Foreskin keratinocyte (primary cell): ENCODE measurements at places on chromosomes 1 and 21.

DNA sequence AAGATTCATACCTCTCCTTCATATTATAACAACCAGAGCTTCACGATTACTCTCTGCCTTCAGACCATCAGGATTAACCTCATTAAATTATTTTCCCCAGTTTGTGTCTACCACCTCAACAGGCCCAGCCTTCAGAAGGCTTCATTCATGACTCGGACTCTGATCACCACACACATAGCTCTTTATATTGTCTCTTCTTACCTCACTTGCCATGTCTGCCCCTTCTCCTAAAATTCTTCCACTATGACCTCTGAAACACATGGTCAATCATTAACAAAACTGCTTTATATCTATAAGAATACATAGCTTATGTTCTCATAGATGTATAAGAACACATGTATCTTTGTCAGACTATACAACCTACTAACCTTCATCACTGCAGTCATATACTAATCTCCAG lies 79.8 kb downstream of the USP1 start:
- no peak for DNase-seq

GRCh38 chr1:26570287-26570686 lies 40.7 kb downstream of the RPS6KA1 start:
- DNase-seq: no peak

DNA sequence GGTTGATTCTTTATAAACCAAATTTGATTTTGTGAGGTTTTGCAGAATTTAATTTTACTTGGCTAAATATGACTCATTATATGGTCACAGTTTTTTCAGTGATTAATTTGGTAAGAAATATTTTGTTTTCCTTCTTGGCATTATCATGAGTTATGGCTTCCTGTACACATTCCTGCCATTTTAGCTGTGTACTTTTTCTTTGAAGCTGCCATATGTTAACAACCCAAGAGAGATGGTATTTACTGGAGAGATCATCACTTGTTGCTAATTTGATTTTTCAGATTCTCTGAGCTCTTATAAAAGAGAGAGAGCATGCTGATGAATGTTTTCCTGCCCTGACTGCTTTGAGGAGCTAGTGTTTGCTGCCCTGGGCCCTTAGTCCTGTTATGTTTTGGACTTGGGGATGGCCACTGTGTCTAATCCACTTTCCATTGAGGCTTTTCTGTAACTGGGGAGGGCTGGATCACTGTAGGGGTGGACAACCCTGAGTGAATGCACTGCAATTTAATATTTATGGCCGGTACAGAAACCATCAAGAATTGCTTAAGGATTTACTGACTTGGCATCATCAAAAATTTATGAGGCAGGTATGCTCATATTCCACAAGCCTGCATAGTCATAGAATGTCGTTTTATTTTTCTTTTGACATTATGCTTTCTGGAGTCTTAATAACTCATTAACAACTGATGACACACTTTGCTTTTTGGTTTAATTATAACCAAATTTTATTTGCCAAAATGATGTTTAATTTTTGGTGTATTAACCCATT lies 200.9 kb downstream of the DISC1 start:
- DNase-seq: peak; percentile 62

- no peak for DNase-seq
Observed at GRCh38 chr1:169479363-169480066, 6.2 kb downstream of the SLC19A2 start.

DNA sequence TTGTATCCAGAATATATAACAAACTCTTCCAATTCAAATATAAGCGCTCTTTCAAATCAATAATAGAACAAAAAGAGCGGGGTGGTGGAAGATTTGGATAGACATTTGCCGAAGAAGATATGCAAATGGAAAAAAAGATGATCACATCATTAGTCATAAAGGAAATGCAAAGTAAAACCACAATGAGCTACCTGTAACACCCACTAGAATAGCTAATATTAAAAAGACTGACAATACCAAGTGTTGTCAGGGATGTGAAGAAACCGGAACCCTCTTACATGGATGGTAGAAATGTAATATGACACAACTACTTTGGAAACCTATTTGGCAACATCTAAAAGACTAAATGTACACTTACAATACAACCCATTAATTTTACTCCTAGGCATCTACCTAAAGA lies 5.7 kb upstream of the TRAF5 start:
- DNase-seq: peak; percentile 70

GRCh38 chr1:6295910-6296309 lies 35.0 kb upstream of the GPR153 start:
- DNase-seq: no peak

- peak; percentile 82 for DNase-seq
Observed at GRCh38 chr1:193322211-193322610, 135.8 kb upstream of the B3GALT2 start.

DNA sequence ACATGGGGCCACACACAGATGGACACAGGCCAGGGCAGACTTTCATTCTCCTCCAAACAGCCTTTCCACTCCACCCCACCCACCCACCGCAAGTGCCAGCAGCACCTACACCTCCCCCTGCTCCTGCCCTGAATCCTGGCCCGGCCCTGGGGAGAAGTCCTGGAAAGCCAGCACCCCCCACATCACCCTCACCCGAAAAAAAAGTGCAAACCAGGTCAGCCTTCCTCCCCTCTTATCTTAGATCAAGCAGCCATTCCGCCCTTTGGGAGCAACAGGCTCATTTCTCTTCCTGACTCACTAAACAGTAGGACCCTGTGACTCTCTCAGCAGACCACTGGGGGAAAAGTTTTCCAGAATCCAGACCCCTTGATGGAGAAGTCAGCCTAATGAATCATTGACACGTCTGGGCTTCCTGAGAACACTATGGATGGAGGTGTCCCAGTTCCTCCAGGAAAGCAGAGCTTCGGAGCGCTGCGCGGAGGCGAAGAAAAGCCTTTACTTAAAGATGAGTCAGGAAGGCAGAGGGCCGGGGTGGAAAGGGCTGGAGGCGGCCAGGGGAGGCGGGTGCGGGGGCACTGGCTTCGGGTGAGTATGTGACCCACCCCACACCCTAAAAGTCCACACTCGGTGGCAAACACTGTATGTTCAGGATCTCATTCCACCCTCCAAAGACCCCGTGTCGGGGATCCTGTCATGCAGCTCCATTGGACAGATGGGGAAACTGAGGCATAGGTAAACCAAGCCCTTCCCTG lies 588.7 kb downstream of the MATN1 start:
- no peak for DNase-seq

DNA sequence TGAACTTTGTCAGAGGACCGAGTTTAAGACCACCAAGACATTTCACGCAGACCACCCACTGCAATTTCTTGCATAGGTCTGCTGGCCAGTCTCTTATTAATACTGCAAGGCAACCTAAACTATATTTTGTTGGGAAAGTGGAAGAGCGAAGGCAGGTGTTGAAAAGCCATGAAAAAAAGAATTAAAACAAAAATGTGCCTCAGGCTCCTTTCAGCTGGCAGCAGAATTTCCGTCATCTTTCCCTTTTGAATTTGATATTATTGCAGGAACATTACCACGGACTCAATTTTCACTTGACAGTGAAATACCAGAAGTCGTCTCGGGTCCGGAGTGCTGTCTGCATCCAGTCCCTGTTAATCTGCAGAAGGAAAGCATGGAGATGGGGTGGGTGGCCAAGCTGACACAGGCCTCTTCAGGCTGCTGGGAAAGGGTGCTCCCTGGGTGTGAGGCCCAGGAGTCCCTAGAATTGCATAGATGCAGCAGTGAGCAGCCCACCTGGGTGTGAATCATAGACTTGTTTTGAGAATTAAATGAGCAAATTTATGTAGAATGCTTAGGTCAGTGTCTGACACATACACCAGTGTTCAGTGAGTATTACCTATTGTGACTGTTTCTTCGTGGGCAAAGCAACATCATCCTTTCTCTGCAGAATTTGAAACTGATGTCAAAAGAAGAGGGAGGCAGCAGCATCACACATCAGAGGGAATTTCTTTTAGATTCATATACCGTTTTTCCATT lies 150.7 kb downstream of the PBX1 start:
- peak; percentile 83 for DNase-seq

- DNase-seq: peak; percentile 30
Observed at GRCh38 chr1:198157847-198158725, 1.3 kb downstream of the NEK7 start.

GRCh38 chr1:29258189-29258975 lies 22.1 kb downstream of the PTPRU start:
- no peak for DNase-seq

DNA sequence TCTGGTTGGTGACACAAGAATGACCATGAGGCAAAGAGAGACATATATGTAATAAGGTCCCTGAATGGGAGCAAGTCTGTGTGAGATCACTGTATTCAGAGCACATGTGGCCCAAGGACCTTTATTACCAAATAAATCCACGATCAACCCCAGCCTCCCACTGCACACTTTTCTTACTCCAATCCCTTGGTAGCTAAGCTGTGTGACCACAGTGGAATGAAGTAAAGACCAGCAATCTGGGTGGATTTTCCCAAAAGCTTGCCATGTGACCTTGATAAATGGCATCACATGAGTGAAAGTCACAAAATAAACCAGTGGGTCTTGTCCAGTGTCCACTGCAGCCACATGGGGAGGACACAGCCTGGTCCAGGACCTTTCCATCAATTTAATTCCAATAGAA lies 36.7 kb upstream of the TLR5 start:
- DNase-seq: no peak

DNA sequence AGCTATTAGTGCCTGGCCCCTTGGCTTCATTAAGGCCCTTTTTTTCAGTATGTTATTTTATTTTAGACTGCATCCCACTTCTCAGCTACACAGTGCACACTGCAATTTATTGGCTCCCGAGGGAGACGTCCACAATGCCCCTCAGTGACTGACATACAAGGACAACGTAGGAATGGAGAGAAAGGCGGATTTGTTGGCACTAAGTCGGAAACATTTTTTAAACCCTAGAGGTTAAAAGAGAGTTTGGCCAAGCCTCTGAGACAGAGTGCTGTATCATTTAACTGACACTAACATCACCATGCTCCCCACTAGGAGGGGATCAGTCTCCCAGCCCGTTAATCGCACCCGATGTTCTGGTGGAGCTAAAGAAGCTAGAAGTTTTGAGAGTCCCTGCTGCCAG lies 45.7 kb upstream of the FOXD3 start:
- DNase-seq: no peak

GRCh38 chr1:51158263-51158662 lies 56.2 kb downstream of the C1orf185 start:
- no peak for DNase-seq

- no peak for DNase-seq
Observed at GRCh38 chr1:86499987-86500593, 31.4 kb downstream of the CLCA1 start.

DNA sequence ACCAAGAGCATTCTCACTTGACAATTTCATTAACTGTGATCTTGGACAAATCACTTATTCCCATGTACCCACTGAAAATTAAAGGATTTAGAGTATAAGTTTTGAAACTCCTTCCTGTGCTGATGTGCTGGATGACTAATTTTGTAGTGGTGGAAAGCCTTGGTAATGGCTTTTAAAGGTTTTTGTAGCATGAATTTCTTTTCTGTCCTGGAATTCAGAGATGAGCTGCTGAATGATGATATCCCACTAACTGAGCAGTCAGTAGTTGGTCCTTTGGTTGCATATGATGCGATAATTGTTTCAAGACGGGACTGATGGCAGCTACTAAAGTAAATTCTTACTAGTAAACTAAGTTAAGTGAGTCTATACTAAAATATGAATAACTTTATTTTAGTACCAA lies 5.2 kb downstream of the RPL5 start:
- no peak for DNase-seq

DNA sequence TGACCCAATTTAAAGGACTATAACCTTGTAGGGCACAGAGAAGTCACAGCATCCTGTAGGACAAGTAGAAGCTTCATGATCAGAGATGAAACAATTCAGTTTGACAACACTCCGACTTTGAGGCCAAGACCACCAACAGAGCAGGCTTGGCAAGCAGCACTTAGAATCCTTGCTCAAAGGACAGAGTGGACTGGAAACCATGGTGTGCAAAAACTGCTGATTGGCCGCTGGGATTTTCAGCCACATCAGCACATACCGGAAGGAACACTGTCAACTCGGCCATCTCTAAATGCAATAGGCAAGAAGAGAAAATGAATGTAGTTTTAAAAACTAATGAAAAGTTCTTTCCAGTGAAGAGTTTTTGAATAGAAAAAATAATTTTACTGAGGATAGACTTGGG lies 92.0 kb upstream of the PRMT6 start:
- no peak for DNase-seq

DNA sequence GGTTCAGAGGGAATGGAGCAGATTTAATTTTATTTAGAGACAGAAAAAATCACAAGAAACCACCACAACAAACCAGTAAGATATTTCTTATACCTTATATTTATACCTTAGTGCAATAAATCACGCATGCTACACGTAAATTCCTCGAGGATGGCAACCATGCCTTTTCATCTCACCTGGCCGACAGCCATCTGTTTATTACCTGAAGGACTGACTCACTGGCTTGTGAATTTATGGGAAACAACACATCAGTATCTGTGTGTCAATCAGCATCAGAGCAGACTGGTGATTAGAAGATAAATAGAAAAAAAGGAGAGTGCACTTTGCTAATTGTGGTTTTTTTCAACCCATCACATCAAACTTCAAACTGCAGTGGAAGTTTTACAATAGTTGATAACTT lies 58.4 kb downstream of the S1PR1 start:
- DNase-seq: peak; percentile 78

DNA sequence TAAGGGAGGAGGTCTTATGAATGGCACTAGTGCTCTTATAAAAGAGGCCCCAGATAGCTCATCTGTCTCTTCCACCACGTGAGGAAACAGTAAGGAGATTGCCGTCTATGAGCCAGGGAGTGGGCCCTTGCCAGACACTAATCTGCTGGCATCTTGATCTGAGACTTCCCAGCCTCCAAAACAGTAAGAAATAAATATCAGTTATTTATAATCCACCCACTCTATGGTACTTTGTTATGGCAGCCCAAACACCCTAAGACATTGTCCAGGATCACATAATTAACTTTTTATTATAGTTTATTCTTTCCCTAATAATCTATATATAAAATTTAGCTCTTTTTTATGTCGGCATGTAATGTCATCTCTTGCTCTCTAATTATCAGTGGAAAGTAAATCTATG lies 144.0 kb upstream of the IRF2BP2 start:
- DNase-seq: no peak

- DNase-seq: no peak
Observed at GRCh38 chr1:175405766-175406165, 213.2 kb upstream of the KIAA0040 start.

- DNase-seq: peak; percentile 19
Observed at GRCh38 chr1:58881471-58881994, 97.7 kb upstream of the JUN start.

DNA sequence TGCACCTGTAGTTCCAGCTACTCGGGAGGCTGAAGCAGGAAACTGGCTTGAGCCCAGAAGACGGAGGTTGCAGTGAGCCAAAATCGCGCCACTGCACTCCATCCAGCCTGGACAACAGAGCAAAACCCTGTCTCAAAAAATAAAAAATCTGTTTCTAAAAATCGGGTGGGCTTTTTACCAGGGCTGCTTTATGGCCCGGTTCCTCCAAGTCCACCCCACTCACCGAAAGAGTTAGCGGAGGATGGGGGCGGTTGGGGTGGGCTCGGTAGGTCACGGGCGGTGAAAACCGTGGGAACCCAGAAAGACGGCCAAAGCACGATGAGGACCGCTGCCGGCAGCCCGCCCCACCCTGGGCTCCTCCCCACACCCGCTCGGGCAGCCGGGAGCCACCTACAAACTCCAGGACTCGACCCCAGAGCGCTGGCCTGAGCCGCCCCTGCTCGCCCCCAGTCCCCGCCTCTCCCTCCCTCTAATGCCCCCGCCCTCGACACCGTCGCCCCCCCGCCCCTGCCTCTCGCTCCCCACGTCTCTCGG lies 846 bp upstream of the PER3 start:
- no peak for DNase-seq

GRCh38 chr1:8179132-8179793 lies 138.7 kb upstream of the SLC45A1 start:
- no peak for DNase-seq
